Fibroblast of the aortic adventitia (primary cell): ENCODE measurements at places on chromosomes 3 and 15. TPM values are rescaled to one million over a fixed set of nuclear protein-coding genes. Genes with fewer than 3 reads are reported as not detected.

The ANKUB1 gene
- total RNA-seq = not detected in 2 replicates

The PLA2G4E gene
- not detected in 2 replicates for total RNA-seq

The ZBTB20 gene
- total RNA-seq = 35.7 and 47.2 TPM in 2 replicates

The ADCY5 gene
- under 0.01 and 0.41 TPM in 2 replicates for total RNA-seq

The CHDH gene
- 1.3 and 7.9 TPM in 2 replicates for total RNA-seq

The DNAJC13 gene
- total RNA-seq = 125 and 157 TPM in 2 replicates

DNA sequence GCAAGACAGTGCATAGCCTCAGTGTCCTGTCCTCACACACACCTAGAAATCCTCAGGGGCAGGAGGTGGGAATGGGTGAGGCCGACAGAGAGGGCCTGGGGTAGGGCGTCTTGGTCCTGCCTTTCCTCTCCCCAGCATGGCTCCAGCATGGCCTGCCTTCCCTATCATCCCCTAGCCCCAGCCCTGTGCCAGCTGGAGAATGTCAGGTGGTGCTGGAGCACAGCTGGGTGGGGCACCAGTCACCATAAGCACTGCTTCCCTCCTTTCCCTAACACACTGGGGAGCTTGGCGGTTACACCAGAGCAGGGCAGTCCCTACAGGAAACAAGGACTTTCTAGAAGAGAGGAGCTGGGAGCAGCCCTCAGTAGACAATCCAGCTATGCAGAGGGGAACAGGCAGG is 236.8 kb downstream of the KLF13 start:
- no peak for DNase-seq

GRCh38 chr3:36579746-36580145 is 184.6 kb downstream of the DCLK3 start:
- no peak for DNase-seq

- no peak for DNase-seq
These were observed at the start of gene SLC12A8 for GRCh38 chr3:125212509-125213363. SLC12A8 (minus strand) TSS chr3:125212748; CDS start chr3:125211349, 1,399 bp downstream.

DNA sequence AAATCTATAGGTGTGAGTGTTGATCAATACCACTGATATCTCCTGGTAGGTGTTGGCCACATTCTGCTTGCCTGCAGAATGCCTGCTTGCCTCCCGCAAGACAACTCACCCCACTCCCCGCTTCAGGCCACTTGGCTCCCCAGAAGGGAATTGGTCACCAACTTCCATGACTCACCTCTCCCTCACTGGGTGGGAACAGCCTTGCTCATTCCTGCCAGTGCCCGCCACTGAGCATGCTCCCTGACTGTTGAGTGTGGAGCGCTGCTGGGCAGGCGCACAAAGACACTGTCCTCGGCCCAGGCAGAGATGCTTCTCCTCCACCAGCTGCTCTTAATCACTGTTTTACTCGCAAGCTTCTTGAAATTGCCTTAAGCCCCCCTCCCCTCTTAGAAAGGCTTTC is 57.3 kb upstream of the PPP2R3A start:
- DNase-seq = no peak

- DNase-seq = no peak
These were observed 113.3 kb downstream of the MAGI1 start for GRCh38 chr3:65925254-65925954.

DNA sequence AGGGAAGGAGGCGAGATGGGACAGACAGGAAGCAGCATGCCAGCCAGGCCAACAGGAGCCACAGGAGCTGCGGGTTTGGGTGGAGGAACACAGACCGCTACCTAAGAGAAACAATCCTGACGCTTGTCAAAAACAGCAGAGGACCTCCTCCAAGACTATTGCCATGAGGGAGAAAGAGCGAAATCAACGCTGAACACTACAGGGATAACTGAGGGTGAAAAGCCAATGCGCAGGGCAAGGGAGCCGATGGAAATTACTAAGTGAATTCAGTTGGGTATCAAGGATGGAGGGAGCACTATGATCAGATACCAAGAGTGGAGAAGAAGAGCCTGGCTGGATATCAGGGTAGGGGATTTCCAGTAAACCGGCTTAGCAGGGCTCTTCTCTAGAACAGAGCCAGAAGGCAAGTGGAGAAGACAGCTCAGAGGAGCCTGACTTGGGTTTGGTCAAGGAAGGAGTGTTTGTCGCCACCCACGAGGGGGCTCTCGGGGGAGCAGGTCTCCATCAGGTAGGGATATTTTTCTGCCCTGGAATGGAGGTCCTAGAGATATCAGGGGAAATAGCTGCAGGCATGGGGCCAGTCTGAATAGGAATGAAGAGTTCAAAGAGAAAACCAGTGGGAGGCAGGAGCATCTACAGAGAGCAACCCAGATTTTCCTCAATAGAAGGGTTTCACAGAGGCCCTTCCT is 48.4 kb downstream of the SLC41A3 start:
- no peak for DNase-seq

DNA sequence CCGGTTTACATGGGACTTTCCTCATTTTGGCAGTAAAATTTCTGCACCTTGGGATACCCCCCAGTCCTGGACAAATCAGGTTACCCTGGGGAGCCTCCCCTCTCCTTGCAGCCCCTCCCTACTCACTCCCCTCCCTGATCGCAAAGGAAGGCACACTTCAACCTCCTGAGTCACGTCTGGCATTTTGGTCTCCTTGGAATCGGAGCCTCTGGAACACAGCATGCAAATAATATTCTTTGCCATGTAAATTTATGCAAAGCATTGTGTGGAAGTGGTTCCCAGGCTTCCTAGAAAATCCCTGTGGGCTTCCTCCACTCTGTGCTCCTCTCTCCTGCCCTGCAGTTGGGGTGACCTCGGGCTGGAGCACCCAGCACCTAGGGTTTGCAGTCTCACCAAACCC is 11.6 kb downstream of the SCN5A start:
- DNase-seq = no peak

- DNase-seq = no peak
These were observed 308.5 kb upstream of the PROK2 start for GRCh38 chr3:72093270-72093991.

DNA sequence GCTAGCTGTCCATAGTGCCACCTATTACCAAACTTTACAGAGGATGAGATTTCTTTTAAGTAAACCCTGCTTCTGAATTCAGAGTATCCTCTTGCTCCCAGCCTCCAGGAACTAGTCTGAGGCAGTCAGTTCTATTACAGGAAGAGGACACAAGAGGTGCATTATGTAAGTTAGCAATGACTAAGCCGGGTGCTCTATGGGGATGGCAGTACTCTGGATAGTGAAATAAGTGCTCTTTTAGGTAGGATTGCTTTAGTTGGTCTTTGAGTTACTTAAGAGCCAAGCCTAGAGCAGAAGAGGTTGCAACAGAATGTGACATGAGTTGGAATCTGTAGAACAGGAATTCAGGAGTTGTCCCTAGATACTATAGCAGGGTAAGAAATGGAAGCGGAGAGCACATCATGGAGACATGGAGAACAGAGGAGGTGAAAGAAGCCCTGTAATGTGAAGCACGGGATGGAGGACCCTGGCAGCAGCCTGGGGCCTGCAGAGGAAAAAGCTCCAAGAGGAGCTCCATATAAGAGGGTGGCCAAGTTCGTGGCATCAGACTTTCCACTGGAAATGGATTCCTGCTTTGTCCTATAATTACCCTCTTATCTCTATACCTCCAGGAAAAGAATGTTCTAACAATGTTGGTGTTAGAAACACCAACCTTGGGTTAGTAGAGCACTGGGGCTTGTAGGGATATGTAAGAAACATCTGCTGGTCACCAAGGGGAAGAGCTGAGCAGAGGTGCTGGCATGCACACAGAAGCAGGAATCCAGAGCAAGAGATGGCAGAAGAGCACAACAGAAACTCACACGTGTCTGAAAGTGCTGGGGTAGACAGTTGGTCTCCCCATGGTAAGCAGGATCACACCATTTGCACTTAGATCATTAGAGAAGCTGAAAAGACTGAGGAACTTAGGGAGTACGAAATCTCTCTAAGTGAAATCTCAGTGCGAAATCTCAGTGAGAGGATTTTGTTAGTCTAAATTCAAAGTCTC is 851.1 kb downstream of the FHIT start:
- DNase-seq = peak; percentile 3
